ENCODE measurements at places on chromosomes 12 and 14.

DNA sequence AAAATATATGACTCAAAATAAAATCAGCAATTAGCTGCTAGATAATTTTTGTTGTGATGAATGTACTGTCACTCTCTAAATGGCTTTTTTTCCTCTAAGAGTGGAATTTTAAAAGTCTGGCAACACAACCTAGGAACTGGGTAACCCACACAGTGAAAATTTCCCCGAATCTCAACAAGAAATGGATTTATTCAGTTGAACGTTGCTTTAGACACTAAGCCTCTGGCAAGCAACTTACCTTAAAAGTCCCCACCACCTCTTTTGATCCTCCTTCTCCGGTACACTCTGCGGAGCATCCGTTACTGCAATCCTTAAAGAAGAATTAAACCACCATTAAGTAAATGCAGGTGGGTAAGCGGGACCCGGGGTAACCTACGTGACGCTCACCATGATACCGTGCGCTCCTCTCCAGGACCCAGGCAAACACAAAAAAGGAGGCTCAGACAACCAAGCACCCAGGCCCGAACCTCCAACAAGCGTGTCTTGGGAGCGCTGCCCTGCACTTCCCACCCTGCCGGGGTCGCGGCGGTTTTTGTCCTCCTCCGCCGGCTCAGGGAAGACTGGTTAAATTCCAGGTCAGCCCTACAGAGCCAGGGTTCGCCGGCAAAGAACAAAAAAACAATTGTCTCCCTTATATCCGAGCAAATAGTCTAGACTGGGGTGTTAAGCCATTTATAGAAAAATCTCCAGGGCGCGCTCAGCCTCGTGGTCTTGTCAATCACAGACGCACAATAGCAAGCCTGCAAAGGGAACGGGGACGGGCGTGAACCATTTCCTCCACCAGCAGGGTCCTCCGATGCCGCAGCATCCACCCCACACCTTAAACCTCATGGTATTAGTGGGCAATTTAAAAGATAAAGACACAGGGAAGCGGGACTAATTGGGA lies 47.1 kb downstream of the BCAT1 start:
- DNase-seq: no peak

GRCh38 chr12:106304001-106304421 lies 1.5 kb downstream of the TCP11L2 start:
- no peak for DNase-seq

DNA sequence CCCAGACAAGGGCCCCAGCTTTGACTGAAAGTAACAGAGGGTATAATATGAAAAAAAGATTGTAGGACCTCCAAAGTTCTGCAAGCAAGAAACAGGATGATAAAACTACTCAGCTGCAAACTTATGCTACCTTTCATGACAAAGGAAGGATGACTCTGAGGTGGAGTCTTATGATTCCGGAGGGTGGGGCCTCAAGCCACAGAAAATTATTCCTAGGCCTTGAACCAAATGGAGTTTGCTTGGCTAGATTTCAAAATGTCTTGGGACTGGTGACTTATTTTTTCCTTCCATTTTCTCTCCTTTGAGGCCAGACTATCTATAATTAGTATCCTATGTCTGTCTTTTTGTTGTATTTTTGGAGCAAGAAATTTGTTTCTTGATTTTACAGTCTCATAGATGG lies 336.4 kb downstream of the LRIG3 start:
- DNase-seq: no peak

- no peak for DNase-seq
Measured at GRCh38 chr12:53074999-53075370, 4.2 kb downstream of the SPRYD3 start.

DNA sequence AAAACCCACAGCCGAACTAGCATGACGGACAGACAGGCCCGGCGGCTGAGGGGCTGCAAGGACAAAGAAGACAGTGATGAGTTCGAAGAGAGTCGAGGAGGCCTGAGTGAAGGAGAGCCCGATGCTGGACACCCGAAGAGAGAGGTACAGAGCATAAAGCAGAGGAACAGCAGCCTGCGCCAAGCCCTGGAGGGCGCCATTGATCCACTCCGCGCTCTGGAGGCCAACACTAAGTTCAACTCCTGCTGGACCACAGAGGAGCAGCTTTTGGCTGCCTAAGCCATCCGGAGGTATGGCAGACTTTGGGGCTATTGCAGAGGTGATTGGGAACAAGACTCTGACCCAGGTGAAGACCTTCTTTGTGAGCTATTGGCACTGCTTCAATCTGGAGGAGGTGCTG lies 7.8 kb upstream of the PLXNC1 start:
- DNase-seq: no peak

- no peak for DNase-seq
Measured at GRCh38 chr12:127970491-127970890, 296.5 kb upstream of the TMEM132C start.

DNA sequence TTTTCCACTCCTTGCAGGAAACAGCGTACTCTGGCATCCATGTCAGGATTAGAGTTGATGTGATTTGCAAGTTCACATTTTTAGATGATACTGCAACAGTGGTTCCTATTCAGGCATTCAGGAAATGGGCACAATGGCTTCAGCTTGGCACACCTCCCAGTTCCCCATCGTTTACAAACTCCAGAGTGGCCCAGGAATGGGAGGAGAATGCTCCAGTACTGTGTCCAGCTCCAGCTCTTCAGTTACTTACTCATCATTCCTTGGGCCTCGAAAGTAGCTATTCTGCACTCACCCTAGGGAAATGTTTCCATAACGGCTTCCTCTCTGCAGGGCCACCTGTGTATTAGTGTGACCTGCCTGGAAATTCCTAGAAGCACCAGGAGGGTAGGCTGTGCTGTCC lies 239.7 kb upstream of the RGS6 start:
- no peak for DNase-seq

DNA sequence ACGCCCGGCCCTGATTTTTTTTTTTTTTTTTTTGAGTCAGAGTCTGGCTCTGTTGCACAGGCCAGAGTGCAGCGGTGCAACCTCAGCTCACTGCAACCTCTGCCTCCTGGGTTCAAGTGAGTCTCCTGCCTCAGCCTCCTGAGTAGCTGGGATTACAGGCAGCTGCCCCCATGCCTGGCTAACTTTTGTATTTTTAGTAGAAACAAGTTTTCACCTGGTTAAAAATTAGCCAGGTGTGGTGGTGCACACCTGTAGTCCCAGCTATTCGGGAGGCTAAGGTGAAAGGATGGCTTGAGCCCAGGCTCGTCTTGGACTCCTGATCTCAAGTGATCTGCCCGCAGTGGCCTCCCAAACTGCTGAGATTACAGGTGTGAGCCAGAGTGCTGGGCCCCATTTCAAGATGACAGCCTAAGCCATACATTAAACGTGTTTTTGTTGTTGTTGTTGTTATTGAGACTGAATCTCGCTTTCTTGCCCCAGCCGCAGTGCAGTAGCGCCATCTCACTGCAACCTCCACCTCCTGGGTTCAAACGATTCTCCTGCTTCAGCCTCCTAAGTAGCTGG lies 42.7 kb upstream of the EAPP start:
- DNase-seq: no peak

- DNase-seq: no peak
Measured at GRCh38 chr14:35631071-35631805, 97.3 kb downstream of the INSM2 start.

DNA sequence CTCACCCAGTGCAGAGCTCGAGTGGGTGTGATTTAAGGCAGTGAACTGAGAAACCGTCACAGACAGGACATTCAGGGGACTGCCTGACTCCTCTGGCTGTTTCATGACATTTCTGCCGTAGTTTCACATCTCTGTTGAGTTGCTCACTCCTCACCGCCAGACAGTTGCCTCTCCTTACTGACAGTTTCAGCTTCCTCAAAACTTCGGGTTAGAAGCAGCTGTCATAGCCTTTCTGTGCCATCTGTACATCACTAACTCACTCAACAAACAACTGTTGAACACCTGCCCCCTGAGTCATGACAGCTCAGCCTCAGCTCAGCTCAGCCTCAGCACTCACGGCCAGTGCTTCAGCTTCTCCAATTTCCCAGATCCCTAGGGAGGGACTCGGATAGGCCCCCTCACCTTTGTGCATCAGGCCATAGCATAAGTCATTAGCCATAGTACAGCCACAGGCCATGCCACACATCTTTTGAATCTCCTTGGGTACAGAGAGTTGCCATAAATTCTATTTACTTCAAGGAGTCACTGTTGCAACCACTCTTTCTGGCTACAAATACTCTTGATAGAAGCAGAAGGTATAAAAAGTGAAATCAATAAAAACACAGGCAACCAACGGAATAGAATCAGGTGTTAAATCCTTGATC lies 6.2 kb upstream of the SLC15A4 start:
- no peak for DNase-seq

GRCh38 chr14:29865299-29865698 lies 62.3 kb downstream of the PRKD1 start:
- no peak for DNase-seq

GRCh38 chr14:51681411-51681810 lies 29.7 kb downstream of the FRMD6 start:
- no peak for DNase-seq

DNA sequence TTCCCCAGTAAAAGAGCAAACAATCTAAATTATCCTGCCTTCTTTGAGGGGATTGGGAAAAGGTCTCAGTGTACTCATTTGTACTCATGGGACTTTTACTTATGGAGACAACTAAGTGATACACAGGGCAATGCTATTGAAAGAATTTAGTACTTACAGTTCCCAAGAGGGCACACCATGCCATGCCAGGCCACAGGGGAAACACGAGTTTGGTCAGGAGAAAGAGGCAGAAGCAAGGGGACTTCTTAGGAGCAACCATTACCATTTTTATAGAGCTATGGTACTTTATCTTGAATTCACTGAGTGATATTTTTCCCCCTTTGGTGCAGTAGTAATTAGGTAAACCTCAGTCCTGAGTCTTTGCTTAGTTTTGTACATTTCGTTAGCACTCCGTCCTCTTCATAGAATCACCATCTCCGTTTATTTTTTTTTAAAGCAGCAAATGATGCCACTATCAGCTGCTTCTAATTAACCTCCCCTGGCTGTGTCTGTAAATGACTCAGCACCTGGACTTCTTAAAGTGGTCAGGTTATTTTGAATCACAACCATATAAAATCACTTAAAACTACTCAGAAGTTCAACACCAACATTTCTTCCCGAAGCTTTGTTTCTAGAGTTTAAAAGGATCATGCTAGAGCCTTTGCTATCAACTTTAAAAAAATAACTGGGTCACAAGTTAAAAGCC lies 5.9 kb upstream of the WASHC3 start:
- DNase-seq: no peak

- DNase-seq: no peak
Measured at GRCh38 chr12:52681526-52682380, 1.5 kb upstream of the KRT1 start.

GRCh38 chr12:5276327-5276880 lies 155.5 kb upstream of the NTF3 start:
- DNase-seq: no peak

DNA sequence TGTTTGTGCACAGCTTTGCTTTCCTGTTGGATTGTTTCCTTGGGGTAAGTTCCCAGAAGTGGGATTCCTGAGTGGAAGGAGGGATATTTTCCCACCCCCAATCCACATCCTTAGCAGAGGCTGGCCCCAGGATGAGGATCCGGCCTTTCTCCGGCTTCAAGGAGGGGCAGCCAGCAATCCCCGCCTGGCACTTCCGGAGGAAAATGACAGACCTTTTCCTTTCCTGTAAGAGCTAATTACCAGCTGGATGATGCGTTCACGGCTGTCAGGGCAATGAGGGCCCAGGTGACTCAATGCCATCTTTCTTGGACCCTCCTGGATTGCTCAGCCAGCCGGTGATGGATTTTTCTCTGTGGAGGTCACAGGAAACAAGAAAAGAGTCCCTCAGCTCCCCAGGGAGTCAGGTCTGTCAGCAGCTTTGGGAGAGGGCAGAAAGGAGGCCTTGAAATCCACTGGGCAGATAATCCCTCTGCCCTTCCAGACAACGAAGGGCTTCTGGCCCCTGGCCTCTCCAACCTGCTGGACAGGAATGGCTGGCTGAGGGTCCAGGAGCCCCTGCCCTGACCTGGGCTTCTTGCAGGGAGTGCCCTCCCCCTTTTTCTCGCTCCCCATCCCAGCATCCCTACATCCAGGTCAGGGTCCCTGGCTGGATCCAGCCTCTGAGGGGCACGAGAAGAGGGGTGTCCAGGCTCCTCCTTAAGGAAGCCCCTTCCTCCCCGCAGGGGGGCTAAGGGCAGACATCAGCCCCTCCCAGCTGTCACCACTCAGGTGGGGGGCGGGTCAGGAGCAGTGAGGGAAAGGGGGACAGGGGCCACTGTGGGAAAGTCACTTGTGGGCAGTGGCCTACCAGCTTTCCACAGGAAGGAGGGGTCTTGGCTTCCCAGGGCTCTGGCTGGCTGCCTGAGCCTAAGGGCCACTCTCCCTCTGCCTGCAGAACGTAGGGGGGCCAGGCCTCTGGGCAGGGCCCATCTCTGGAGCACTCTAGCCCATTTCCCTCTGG lies 16.1 kb upstream of the CCDC85C start:
- DNase-seq: no peak

- no peak for DNase-seq
Measured at GRCh38 chr12:227923-228845, 14.2 kb upstream of the SLC6A12 start.

DNA sequence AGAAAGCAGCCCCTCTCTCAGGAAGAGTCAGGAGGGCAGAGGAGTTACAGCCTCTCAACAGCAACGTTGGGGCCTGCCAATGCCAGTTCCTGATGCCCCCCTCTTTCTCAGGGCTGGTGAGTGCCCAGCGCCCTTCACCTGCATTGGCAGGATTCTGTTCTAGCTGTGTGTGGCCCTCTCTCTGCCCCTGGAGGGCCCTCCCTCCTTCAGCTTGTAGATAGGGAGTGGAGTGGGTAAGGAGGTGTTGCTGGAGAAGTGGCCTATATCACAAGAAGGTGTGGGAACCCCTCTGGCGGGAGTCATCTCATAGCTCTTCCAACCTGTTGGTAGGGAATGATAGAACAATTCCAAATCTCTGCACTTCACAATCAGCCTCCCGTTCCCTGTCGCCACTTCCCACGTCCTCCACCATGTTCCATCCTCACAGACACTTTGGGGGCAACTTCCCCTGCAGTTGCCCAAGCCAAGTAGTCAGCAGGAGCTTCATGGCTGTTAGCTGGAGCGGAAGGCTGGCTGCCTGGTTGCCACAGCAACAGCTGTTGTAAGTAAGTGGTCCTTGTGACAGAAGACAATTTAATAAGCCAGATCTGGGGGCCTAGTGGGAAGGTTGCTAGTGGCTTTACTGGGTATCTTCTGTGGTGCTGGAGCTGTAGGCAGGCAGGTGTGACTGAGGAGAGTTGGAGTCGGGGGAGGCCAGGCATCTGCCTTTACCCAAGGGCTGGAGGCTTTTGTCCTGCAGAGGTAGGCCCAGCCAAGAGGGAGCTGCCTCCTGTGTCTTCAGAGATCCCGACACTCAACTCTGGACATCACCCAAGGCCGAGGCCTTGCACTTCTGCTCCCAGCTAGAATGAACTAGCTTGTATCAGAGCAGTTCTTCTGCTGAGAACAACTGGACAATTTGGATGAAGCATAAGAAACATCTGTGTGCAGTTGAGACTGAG lies 38.4 kb downstream of the GALNT16 start:
- DNase-seq: peak; percentile 4
